Fibroblast of the aortic adventitia (primary cell): ENCODE measurements at places on chromosomes 7 and 10.

DNA sequence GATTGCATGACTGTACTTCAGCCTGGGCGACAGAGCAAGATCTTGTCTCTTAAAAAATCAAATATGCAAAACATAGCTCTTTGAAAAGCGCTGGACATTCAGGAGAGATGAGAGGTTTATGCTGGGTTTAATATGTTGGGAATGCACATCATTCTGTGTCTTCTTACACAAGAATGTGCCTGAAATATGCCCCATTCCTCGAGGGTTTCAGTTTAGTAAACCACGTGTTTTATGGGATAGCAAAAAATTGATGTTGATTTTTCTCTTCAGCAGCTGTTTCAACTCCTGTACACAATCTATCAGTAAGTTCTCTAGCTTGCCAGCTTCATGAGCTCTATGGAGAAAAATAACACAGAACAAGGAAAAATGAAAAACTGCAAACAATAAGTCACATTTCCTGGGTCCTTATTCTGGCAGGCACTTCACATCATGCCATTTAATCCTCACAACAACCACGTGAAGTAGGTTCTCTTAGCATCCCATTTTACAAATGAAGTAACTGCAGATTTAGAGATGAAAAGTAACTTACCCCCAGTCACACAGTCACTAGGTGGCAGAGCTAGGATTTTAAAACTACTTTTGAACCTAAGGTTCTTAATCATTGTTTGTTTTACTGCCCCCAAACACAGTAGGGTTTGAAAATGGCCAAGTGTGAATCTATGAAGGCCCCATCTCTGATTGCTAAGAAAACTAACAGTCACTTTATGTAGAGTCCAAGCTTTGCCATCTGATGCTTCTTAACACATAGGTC, 423.6 kb downstream of the PHTF2 start:
- peak; percentile 49 for DNase-seq

- peak; percentile 71 for DNase-seq
These were observed 6.5 kb downstream of the HIPK2 start for GRCh38 chr7:139771001-139771956.

DNA sequence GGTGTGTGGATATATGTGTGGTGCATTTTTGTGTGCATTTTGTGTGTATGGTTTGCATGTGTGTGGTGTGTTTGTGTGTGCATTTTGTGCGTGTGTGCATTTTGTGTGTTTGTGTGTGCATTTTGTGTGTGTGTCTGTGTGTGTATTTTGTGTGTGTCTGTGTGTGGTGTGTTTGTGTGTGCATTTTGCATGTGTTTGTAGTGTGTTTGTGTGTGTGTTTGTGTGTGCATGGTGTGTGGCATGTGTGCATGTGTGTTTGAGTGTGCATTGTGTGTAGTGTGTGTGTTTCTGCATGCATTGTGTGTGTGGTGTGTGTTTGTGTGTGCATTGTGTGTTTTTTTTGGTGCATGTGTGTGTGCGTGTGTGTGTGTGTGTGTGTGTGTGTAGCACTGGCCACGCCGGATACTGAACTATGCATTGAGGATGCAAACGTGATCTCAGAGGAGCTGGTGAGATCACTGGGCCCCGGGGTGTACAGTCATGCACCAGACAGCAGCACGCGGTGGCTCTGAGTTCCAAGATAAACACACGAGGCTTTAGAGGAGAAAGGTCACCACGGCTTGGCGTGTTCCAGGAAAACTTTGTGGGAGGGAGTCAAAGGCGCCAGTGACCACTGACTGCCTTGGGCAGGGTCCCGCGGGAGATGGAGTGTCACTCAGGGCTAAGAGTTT, 106.6 kb upstream of the SHH start:
- peak; percentile 70 for DNase-seq

DNA sequence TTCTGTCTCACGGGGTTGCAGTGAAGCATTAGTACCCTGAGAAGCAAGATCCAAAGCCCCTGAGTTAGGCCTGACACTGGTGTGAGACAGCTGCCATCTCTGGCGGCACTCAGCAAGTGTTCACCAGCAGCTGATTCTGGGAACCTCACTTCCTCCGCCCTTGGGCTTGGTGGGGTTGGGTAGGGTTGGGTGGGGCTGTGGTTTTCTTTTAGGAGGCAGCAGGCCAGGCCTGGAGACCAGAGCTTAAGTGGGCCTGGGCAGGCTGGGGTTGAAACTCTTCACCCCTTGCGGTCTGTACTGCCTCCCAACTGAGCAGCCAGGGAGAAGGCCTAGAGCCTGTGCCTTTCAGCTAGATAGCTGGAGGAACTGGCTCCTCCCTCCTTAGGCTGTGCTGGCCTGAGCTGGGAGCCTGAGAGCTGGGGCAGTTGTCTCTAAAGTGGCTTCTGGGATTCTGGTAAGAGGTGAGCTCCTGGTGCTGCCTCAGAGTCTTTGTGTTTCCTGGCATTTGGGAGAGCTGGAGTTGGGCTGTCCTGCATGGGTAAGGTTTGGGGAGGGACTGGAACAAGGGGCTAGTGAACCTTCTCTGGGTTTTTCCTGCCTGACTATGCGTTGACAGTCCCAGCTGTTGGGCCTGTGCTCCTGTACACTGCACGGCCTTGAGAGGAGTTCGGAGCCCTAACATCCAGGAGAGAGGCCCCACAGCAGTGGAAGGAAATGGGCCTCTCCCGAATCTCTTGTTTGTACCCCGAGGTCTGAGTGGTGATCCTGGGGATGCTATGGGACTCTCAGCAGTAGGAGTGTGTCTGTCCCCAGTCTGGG, 5.1 kb downstream of the TSPAN14 start:
- peak; percentile 91 for DNase-seq

GRCh38 chr7:13800694-13801448, 188.6 kb downstream of the ETV1 start:
- peak; percentile 91 for DNase-seq

- peak; percentile 2 for DNase-seq
These were observed 49.6 kb upstream of the HELLS start for GRCh38 chr10:94496010-94496409.
